ENCODE measurements at places on chromosomes 1 and 21.
A peak's percentile ranks its signal among the peaks of the same experiment; 100 is the strongest.

GRCh38 chr1:242870966-242871365 lies 346.5 kb upstream of the PLD5 start:
- DNase-seq: no peak

DNA sequence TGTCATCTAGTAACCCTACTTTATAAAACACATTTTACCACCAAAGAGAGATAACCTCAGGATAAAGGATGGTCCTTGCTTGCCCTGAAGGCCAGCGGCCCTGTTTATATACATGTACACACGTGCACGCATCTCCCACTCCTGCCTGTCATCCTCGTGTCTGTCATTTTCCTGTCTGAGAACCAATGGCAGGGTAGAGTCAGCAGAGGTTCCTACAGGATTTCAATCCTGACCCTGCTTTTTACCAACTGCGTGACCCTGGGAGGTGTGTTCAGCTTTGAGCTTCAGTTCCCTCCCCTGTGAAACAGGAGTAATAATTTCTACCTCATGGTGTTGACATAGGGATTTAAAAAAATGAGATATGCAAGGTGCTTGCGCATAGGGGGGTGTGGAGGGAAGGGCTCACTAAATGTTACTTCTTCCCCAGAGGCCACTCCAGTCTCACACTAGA lies 12.3 kb upstream of the RASSF5 start:
- DNase-seq: no peak

DNA sequence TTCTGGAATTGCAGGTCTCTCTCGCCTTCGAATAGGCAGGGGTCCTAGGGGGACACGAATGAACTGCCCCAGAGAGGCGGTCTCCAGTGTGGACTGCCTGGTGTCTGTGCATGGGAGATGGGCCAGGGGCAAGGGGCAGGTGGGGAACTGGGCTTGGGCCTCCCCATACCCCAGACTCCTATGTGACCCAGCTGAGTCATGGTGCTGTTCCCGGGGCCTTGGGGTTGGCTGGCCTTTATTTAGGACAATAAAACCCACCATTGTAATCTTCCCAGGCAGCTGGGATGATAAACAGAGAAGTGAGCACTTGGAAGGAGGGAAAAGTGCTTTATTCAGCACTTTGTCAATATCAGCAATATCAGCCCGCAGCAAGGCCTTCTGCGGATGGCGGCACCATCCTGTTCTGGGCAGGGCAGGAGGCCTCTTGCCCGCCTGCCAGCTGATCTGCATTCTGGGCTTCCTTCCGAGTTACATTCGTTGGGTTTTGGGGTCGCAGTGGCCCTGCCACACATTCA lies 209.0 kb upstream of the TMEM51 start:
- no peak for DNase-seq

DNA sequence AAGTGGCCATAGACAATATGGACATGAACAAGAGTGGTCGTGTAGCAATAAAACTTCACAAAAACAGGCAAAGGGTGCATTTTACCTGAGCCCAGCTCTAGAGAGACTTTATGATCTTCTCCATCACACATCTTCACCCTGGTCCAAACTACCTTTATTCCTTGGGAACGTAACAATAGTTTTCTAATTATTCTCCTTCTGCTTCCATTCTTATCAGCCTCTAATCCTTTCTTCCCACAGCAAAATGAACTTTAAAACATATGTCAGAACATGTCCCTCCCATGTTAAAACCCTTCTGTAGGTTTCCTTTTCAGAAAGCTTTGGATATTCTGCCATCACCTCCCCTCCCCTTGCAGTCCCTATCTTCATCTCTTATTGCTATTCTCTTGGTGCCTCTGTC lies 395.2 kb upstream of the PLXNA2 start:
- no peak for DNase-seq

DNA sequence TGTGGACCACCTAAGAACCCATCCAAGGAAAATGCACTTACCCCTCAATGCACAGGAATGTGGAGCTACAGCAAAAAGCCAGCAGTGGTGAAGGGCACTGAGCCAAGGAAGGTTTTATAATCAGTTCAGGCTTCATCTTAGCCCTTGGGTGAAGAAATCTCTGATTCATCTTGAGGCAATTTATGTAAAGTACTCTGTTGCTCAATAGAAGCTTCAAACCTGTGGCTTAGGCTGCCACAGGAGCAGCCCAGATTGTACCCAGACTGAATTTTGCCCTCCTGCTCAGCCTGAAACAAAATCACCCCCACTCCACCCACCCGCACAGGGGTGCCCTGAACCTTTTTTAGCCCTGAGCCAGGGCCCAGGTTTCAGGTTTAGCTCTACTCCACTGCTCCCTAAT lies at the start of gene S100A12:
S100A12 (minus strand) TSS at position 111 of the 400 bp plus-strand sequence. CDS start 1,029 bp downstream, outside the sequence.
- no peak for DNase-seq

DNA sequence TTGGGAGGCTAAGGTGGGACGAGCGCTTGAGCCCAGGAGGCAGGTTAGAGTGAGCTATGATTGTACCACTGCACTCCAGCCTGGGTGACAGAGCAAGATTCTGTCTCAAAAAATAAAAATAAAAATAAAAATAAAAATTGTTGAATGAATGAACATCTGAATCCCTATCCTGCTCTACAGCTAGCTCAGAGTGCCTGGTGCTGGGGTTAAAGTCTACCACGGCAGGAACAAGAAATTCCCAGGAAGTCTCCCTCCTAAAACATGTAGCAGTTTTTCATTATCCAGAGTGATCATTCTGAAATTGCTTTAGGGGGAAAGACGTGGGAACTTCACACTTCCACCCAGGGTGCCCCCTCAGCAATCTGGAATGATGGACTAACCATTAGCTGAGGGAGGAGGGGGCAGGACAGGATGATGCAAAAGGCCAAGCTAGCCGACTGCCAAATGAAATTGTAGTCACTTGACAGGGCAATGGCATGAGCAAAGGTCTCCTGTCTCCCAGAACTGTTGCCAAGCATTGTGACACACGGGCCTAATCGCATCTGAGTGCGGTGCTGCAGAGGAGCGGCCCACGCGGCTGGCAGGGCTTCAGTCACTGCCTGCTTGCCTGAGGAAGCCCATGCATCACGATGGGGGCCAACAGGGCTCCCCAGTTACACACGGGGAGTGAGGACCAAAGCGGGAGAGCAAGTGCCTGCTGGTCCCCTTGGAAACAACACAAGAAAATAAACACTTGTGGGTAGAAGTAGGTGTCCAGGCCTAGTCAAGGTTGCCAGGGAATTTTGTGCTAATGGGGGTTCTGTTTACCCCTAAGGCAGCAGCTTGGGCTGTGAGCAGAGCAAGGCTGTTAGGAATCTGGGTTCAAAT lies 85.7 kb downstream of the NENF start:
- no peak for DNase-seq

- DNase-seq: no peak
Measured at GRCh38 chr1:36322041-36322785, 1.2 kb downstream of the EVA1B start.

- no peak for DNase-seq
Measured at GRCh38 chr1:86713477-86713876, 9.1 kb downstream of the SH3GLB1 start.

DNA sequence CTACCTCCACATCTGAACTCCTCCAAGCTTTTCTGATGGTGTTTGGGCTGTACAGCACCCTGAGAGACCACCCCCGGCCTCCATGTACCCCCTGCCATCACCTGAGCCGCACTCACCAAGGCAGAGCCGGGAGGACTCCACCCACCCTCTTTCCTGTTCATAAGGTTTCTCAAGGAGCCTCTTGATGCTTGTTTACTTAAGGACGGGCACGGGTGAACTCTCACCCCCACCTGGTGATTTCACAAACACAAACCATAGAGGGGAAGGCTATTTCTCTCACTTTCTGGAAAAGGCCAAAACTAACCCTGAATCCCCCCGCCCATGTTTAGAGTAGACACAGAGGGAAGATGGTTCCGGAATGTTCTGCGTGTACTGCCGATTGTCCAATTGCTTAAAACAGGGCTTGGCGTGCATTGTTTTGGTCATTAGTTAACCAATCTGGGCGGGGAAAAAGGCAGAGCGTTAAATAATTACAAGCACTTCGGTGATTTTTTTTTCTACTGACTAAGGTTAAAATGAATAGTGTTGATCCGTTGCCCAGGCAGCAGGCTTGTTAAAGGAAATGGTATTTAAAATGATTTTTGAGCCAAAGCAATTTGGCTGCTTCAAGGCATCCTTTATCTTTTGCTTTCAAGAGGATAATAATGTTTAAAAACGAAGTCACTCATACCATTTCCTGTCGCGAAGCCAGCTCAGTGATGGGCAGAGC lies 279.8 kb upstream of the VAMP3 start:
- no peak for DNase-seq

GRCh38 chr1:30790850-30791778 lies 33.5 kb upstream of the LAPTM5 start:
- no peak for DNase-seq

- peak; percentile 39 for DNase-seq
Measured at GRCh38 chr1:41783189-41783639, 135.5 kb downstream of the HIVEP3 start.

- DNase-seq: peak; percentile 14
Measured at GRCh38 chr1:169466259-169467230, 19.2 kb downstream of the SLC19A2 start.

DNA sequence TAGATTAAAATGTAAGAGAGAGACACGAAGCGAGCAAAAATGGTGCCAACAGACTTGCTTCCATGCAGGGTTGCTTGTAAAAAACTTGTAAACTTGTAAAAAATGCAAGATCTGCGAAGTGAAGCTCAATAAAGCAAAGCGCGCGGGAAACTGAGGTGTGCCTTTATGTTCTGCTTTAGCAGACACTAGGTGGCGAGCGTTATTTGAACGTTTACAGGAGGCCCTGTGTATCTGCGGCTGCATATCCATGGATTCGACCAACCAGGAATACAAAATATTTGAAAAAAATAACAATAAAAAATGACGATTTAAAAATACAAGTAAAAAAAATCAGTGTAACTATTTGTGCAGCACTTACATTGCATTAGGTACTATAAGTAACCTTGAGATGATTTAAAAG lies 1.5 kb downstream of the UBE2G2 start:
- no peak for DNase-seq

GRCh38 chr21:33543505-33544129 lies 779 bp downstream of the SON start:
- peak; percentile 71 for DNase-seq

DNA sequence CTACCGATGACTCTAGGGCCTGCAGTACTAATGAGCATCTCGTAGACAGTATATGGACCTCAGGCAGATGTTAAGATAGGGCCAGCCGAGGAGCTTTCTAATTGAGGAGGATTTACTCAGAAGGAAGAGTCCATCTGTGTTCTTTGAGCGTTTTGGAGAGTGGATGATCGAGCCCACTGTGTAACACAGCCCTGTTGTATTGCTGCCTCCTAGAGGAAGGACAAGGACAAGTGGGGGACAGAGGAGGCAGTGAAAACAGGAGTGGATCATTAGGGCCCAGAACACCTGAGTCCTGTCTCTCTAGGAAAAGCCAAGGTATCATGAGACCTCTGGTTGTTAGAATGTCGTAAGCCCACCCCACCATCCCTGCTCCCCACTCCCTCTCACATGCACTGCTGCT lies 62.9 kb downstream of the TBX19 start:
- DNase-seq: no peak

DNA sequence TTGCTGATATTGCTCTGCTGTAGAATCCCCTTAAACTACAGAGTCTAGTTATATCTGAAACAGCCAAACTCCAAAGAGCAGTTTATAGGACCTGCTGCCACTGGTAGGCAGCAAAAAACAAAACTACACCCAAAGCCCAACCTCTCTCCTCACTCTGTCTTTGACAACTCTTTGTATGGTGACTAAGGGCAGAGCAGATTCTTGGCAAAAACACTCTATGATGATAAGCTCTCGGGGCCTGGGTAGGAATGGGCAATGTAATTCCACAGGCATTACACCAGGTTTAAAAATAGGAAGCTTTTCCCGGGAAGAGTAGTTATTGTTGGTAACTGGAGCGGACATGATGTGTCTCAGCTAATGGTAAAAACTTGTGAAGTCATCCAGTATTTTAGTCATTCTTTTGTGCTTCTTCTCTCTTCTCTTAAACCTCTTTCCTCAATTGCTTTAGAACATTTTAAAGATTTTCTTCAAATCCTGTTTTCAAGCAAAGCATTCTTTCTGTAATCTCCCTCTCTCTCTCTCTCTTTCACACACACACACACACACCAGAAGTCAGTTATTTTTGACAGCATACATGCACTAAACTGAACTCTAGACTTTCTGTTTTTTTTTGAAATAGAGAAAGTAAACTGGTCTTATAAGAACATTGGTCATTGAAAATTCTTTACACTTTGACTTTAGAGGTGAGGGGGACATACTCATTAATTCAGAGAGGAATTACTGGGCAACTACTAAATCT lies 193.5 kb downstream of the PAPPA2 start:
- no peak for DNase-seq

DNA sequence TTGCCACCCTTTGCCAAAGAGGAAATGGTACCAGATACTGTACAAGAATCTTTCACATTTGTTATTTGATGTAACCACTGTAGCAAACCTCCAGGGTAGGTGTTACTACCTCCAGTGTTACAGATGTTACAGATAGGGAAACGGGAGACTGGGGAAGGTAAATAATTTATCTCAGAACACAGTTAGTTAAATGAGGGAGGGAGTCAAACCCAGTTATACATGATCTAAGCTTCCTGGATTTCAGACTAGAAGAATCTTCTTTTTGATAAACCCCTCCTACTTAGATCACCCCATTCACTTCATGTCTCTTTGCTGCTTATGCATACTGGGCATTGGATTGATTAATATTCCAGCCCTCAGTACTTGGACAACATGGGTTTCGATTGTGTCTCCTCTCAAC lies 276.4 kb downstream of the HHAT start:
- no peak for DNase-seq

DNA sequence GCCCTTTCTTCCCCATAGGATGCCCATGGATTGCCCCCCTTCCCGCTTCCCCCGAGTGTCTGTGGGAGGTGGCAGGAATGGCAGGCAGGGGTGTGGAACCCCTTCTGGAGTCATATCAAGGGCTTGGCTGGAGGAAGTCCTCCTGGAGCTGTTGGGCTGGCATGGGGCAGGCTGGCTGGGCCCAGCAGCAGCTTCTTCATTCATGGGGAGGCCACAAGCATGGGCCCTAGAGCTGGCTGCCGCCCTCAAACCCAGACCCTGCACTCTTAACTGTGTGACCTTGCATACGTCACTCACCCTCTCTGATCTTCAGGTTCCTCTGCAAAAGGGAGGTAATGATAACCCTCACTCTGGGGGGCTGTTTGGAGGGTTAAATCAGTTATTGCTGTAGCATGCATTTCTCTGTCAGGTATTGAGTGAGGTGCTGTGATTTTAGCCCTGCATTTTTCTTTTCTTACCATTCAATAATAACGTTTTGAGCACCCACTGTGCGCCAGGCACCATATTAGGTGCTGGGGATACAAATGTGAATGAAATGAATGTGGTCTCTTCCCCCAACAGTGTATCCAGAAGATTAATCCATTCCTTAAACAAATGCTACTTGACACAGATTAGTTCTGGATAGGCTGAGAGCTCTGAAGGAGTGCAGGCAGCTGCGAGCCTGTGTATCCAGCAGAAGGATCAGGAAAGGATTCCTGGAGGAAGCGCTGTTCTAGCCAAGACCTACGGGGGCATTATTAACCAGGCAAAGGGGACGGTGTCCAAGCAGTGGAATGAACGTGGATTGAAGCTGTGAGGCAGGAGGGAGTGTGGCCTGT lies 9.3 kb downstream of the PCSK9 start:
- DNase-seq: no peak
